ENCODE measurements at places on chromosomes 6 and 20.
A peak's percentile ranks its signal among the peaks of the same experiment; 100 is the strongest.

DNA sequence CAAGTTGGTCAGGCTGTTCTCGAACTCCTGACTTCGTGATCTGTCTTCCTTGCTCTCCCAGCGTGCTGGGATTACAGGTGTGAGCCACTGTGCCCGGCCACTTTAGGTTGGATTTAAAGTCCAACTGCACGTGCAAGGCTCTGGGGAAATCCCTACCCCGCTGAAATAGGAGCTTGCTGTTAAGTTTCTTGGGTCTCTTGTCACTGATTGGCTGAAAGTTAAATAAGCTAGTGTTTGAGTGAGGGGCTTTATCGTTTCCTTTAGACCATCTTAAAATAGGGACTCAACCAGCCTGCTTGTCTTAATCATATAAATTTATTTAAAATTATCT, 11.1 kb upstream of the SERINC1 start:
- DNase-seq: no peak

DNA sequence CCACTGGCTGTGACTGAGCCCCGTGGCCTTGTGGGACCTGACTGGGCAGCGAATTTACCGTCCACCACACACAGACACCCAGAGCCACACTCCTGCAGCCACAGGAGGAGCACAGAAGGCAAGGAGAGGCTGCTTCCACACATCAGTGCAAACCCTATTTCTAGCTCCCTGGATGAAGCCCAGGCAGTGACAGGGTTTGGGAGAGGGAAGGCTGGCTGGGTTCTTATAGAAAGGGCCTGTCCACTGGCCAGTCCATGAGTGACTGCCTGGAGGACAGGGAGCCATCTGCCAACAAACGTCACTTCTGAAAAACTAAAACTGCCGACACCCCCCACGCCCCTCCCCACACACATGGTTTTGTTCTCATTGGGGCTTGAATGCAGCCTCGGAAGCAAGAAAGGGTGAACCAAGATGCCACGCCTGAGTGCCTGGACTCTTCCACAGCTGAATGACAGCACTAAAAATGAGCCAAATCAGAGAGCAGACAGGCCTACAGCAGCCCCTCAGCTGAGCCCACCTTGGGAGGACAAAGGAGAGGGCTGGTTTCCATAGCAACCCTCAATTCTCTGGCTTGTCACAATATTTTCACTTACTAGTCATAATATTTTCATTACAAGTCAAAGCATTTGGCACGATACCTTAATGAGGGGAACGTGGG, 38.4 kb downstream of the RRBP1 start:
- DNase-seq: no peak

GRCh38 chr6:3803627-3804468, 45.3 kb upstream of the FAM50B start:
- no peak for DNase-seq

DNA sequence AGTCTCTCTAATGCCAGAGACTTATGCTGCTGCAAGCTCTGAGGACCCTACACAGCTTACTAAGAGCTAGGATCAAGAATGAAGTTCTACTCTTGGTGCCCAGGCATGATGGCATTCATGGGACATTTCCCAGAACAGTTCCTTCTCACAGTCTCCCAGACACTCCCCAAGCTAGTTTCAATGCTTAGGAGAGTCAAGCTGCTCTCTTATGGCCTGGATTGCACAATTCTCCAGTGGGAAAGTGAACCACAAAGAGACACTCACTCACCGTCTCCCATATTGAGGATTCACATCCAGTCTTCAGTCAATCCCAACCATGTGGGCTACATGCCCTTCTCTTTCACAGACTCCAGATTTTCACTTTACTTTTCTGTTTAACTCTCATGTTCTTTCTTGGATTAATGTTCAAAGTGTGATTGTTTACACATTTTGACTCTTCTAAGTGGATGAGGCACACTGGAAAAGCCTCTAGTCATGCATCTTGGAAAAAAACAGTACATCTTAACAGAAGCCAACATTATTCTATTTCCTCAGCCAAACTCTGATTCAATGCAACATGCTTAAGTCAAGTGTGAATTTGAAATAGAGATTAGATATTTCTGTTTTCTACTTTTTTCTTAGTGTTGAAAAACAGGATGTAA, 447.8 kb upstream of the BTBD3 start:
- no peak for DNase-seq

- no peak for DNase-seq
These were observed 146.3 kb downstream of the GRM4 start for GRCh38 chr6:33999567-33999966.

GRCh38 chr6:72783666-72784065, 161.8 kb downstream of the KCNQ5 start:
- no peak for DNase-seq

GRCh38 chr6:484086-484745, 92.7 kb downstream of the IRF4 start:
- DNase-seq: peak; percentile 50

- no peak for DNase-seq
These were observed 76.9 kb downstream of the GMDS start for GRCh38 chr6:2168480-2168879.

GRCh38 chr6:137978252-137978896, 111.3 kb downstream of the TNFAIP3 start:
- DNase-seq: peak; percentile 36

- no peak for DNase-seq
These were observed 84.6 kb downstream of the PTPN1 start for GRCh38 chr20:50594591-50595432.

DNA sequence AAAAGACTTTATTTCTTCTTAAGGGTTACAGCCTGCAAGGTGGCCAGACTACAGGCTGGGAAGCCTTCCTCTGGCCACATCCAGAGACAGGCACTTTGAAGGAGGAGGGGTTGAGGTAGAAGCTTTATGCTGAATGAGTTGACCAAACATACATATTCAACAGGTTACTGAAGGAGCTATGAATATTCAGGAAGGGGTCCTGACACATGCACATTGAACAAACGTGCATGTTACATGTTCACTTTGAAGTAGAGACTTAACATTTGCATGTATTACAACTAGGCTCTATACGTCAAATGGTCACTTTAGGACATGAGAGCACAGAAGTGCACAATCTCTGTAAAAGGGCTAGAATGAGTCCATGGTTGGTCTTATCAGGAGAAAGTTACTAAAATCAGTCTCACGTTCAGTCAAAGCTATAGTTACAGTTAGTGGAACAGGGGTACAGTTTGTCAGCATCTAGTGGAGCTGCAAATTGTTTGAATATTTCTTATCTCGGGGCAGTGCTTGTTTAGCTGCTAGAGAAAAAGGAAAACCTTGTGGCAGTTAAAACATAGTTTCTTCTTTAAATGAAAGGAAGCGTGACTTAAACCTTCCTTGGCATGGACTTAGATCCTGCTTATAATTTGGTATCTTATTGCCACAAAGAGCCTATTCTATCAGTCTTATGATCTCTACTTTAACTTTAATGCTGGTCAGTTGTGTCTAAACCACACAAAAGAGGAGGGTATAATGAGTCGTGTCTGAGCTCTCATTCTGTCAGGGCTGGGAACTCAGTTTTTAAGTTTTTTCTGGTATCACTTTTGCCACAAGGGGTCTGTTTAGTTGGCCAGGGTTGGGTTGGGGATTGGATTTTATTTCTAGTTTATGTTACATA, 4.6 kb upstream of the ZSCAN9 start:
- DNase-seq: no peak

- no peak for DNase-seq
These were observed 643 bp upstream of the MAP3K4 start for GRCh38 chr6:160990847-160991405.

- no peak for DNase-seq
These were observed 211.6 kb upstream of the SNX9 start for GRCh38 chr6:157611406-157611805.

DNA sequence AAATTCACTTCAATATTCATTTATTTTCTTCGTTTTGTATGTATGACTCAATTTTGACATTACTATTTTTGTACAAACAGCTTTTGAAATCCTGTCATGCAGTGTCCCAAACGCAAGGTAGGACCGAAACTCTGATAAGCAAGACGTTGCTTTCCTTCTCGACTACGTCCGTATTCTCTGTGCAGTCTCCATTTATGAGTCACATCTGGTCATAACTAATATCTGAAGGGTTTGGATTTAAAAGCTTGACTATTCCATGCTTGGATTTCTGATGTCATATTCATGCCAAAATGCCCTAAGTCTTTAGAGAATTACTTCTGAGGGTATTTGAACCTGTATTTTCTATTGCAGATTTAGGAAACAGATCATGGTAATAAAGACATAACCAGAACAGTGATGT, 37.8 kb upstream of the LAMP5 start:
- no peak for DNase-seq

DNA sequence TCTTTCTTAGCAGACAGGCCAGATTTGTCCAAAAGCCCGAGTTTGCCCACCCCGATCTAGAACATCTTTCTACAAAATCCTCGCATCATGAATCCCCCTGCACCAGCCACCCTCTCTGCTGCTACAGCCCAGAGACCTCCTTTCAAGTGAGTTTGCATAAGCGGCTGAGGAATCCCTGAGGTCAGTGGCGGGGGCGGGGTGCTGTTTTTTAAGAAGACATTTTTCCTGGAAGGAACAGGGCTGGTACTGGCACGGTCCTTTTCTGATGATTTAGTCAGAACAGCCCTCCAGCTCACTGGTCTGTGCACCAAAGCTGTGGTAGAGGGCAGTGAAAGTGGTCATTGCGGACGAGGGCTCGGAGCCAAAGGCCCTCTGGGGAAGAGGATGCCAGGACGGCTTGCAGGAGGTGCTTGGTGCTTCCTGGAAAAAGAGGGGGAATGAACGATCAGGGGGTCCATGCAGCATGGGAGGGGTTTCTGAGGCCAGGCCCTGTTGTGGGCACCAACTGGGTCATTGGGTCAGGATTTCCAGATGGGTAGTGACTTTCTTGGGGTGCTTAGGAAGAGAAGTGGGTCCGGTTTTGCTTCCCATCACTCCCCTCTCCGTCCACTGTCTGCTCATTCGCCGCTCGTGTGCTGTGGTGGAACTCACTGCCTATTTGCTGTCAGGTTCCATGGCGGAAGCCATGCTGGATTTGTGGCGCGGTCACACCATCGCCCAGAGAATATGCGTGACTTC, 50.4 kb downstream of the GNAS-AS1 start:
- no peak for DNase-seq

- DNase-seq: no peak
These were observed 71.5 kb downstream of the BTBD3 start for GRCh38 chr20:11989018-11989771.

GRCh38 chr6:15882915-15883314, 220.1 kb upstream of the DTNBP1 start:
- DNase-seq: no peak

DNA sequence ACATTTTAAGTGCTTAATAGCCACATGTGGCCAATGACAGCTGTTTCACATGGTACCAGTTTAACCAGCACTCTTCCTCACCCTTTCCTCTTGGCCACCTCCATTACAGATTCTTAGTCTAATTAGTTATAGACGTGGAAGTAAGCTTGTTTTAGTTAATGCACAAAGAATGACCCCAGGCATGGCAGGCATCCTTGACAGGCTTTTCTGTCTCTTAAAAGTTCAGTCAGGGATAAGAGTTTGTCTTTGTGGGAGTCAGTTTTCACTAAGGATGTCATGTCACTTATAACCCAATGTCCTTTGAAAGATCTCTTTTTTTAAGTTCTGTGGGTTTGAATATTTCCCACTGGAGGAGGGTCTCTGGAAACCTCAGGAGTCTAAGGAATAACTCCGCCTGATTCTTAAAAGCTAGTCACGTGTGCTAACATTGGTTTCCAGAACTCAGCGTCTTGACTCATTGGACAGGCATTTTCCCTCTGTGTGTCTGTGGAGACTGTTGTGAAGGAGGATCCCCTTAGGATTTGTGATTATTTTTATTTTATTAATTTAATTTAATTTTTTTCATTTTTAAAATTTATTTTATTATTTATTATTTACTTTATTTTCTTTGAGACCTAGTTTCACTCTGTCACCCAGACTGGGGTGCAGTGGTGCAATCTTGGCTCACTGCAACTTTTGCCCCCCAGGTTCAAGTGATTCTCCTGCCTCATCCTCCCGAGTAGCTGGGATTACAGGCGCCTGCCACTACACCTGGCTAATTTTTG, 171.4 kb downstream of the ZFAND3 start:
- no peak for DNase-seq

Measured in stimulated activated CD4-positive, alpha-beta T cell treated with anti-CD3 and anti-CD28 coated beads, Interleukin-15, amount 100 ng/mL, for 48 hours (primary cell).